ENCODE measurements at places on chromosomes 3 and 15. TPM values are rescaled to one million over a fixed set of nuclear protein-coding genes. Genes with fewer than 3 reads are reported as not detected.

GRCh38 chr3:121663171-121663847 is 2.6 kb upstream of the HCLS1 start:
- no peak for DNase-seq
- H3K27ac ChIP-seq = no peak overlapping the region
- H3K4me1 ChIP-seq = no peaks in the 10 kb centered on the region
- H3K36me3 ChIP-seq = peaks cover 67% of the 10 kb centered on the region

GRCh38 chr3:142844339-142844977 is 44.4 kb downstream of the PCOLCE2 start:
- no peak overlapping the region for H3K4me3 ChIP-seq
- no peaks in the 10 kb centered on the region for H3K4me1 ChIP-seq
- no peaks in the 10 kb centered on the region for H3K27me3 ChIP-seq
- DNase-seq = no peak
- no peak overlapping the region for H3K27ac ChIP-seq

GRCh38 chr3:126543457-126544061 is 15.2 kb downstream of the C3orf22 start:
- H3K36me3 ChIP-seq = no peaks in the 10 kb centered on the region
- H3K27me3 ChIP-seq = peaks cover 30% of the 10 kb centered on the region
- H3K4me1 ChIP-seq = no peaks in the 10 kb centered on the region
- H3K4me3 ChIP-seq = no peak overlapping the region

- DNase-seq = no peak
- no peaks in the 10 kb centered on the region for H3K27me3 ChIP-seq
- H3K27ac ChIP-seq = no peak overlapping the region
- H3K4me3 ChIP-seq = no peak overlapping the region
- H3K4me1 ChIP-seq = peaks cover 5% of the 10 kb centered on the region
- H3K36me3 ChIP-seq = no peaks in the 10 kb centered on the region
Observed at GRCh38 chr3:100429187-100429716, 27.9 kb downstream of the LNP1 start.

DNA sequence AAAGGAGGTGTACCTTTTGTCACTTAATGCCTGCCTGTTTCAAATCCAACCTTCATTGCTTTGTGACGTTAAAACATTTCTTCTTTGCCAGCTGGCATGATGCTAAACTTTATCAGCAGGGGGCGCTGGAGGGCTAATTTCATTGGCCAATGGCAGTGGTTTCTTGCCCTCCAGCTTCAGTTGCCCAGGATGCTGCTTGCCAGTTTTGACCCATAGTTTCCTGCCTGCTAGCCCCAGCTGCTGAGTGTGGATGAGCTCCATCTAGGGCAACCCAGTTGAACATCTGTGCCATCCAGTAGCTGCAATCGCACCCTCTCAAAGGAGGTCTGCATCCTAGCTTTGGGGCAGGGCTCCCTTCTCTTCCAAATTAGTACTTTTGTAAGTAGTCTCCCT is 22.1 kb downstream of the ACKR2 start:
- H3K27me3 ChIP-seq = no peaks in the 10 kb centered on the region
- H3K27ac ChIP-seq = no peak overlapping the region
- no peaks in the 10 kb centered on the region for H3K36me3 ChIP-seq
- no peak overlapping the region for H3K4me3 ChIP-seq
- no peaks in the 10 kb centered on the region for H3K4me1 ChIP-seq

DNA sequence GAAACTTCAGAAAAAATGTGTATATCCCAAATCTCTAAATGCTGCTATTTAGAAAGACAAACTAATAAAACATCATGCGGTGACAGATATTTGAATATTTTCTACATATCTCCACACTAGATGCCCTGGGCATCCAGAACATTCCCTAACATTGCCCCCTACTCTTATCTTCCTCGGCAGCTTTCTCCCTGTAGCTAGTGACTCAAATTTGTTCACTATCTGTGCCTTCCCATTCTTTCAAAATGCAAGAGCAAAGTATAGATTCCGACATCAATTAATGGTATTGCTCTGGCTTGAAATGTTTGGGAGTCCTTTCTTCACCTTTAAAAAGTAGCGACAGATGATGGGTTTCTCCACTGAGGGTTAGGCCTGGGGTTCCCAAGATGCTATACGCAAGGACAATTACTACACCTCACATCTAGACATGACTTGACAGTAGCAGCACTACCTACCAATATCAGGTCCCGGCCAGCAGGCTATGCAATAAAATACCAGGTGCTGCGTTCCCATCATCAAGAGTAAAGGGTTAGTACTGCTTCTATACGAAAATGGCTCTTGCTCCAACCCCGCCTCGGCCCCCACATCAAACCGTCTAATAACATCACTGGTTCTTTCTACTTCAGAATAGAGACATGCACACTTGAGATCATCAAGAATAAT is 631 bp downstream of the UBR1 start:
- peaks cover 47% of the 10 kb centered on the region for H3K4me1 ChIP-seq
- peaks cover 27% of the 10 kb centered on the region for H3K36me3 ChIP-seq
- DNase-seq = no peak

GRCh38 chr15:83695901-83696425 is 42.0 kb downstream of the ADAMTSL3 start:
- no peak for DNase-seq
- H3K4me3 ChIP-seq = no peak overlapping the region
- H3K27ac ChIP-seq = no peak overlapping the region
- no peaks in the 10 kb centered on the region for H3K36me3 ChIP-seq
- peaks cover 28% of the 10 kb centered on the region for H3K4me1 ChIP-seq
- no peaks in the 10 kb centered on the region for H3K27me3 ChIP-seq

- H3K36me3 ChIP-seq = no peaks in the 10 kb centered on the region
- no peaks in the 10 kb centered on the region for H3K4me1 ChIP-seq
- no peak for DNase-seq
- H3K27ac ChIP-seq = no peak overlapping the region
Observed at GRCh38 chr3:197010556-197011351, 18.9 kb downstream of the MELTF start.

DNA sequence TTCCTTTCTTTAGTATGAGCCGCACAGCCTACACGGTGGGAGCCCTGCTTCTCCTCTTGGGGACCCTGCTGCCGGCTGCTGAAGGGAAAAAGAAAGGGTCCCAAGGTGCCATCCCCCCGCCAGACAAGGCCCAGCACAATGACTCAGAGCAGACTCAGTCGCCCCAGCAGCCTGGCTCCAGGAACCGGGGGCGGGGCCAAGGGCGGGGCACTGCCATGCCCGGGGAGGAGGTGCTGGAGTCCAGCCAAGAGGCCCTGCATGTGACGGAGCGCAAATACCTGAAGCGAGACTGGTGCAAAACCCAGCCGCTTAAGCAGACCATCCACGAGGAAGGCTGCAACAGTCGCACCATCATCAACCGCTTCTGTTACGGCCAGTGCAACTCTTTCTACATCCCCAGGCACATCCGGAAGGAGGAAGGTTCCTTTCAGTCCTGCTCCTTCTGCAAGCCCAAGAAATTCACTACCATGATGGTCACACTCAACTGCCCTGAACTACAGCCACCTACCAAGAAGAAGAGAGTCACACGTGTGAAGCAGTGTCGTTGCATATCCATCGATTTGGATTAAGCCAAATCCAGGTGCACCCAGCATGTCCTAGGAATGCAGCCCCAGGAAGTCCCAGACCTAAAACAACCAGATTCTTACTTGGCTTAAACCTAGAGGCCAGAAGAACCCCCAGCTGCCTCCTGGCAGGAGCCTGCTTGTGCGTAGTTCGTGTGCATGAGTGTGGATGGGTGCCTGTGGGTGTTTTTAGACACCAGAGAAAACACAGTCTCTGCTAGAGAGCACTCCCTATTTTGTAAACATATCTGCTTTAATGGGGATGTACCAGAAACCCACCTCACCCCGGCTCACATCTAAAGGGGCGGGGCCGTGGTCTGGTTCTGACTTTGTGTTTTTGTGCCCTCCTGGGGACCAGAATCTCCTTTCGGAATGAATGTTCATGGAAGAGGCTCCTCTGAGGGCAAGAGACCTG is 13.2 kb downstream of the GREM1 start:
- H3K4me3 ChIP-seq = no peak overlapping the region
- H3K27ac ChIP-seq = no peak overlapping the region
- H3K36me3 ChIP-seq = no peaks in the 10 kb centered on the region
- H3K27me3 ChIP-seq = no peaks in the 10 kb centered on the region
- H3K4me1 ChIP-seq = no peaks in the 10 kb centered on the region

DNA sequence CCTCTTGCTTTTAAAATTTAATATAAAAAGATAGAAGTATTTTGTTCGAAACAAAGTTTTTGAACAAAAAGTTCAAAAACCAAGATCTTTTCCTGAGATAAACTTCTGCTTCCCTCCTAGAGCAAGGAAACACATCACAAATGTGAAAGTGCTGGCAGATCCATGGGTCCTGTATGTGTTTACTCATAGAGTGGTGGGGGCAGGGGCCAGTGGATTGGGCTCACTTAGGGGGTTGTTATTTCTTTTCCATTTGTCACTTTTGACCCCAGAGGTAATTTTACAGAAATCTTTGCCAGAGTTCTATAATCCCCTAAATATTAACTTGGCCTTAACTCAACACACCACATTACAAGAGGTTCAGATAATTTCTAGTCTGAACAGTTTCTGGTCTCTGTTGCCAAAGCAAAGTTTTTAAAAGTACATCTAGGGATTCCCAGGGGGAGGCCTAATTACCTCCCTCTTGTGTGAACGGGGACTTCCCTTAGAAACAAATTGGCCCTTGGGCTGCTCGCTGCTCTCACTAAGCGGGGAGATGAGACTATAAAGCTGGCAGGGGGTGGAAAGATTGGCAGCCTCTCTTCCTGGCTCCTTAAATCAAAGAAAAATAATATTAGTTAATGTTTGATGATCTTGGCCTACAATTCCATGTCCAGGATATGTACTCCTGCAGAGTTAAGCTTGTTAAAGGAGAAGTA is 66.8 kb upstream of the PTX3 start:
- H3K27ac ChIP-seq = no peak overlapping the region
- DNase-seq = no peak
- no peak overlapping the region for H3K4me3 ChIP-seq

GRCh38 chr15:92623435-92623834 is 32.1 kb downstream of the FAM174B start:
- no peak for DNase-seq
- no peaks in the 10 kb centered on the region for H3K36me3 ChIP-seq
- no peak overlapping the region for H3K27ac ChIP-seq
- H3K27me3 ChIP-seq = no peaks in the 10 kb centered on the region

DNA sequence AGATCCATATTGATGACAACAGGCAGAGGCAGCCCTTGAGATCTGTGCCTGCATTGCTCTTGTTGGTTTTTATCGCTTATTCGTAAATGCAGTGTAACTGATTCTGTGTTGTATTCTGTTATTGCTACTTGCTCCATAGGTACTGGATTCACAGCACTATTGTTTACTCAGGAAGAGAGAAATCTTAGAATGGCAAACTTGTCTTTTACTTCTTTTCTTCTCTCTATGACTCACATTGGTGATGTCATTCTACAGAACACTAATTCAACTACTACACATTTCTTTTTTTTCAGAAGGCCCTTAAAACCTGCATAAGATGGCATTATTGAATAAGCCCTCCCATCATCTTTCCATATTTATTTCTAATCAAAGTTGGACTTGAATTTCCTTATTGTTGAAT is 201.0 kb upstream of the GBE1 start:
- H3K4me1 ChIP-seq = no peaks in the 10 kb centered on the region
- no peak overlapping the region for H3K4me3 ChIP-seq
- H3K27ac ChIP-seq = no peak overlapping the region
- no peak for DNase-seq
- H3K27me3 ChIP-seq = no peaks in the 10 kb centered on the region

- H3K4me3 ChIP-seq = no peak overlapping the region
- no peaks in the 10 kb centered on the region for H3K36me3 ChIP-seq
- no peak overlapping the region for H3K27ac ChIP-seq
- peaks cover 12% of the 10 kb centered on the region for H3K4me1 ChIP-seq
Observed at GRCh38 chr3:2511356-2511755, 412.7 kb downstream of the CNTN4 start.

DNA sequence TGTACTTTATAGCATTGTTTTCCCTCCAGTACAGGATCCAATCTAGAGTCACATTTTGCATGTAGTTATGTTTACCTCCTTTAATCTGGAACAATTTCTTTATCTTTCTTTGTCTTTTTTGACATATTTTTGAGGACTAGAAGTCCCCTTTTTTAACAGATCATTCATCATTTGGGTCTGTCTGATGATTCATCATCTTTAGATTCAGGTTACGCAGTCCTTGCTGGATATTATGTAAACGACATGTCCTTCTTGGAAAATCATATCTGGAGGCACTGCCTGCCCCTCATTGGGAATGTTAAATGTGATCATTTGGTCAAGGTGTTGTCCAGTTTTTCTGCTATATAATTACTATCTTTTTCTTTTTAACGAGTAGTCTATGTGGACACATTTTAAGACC is 18.3 kb downstream of the TGM4 start:
- H3K4me1 ChIP-seq = no peaks in the 10 kb centered on the region
- no peak overlapping the region for H3K27ac ChIP-seq
- DNase-seq = no peak

GRCh38 chr3:2931265-2931664 is 178.9 kb downstream of the IL5RA start:
- no peaks in the 10 kb centered on the region for H3K4me1 ChIP-seq
- no peak overlapping the region for H3K27ac ChIP-seq
- no peaks in the 10 kb centered on the region for H3K27me3 ChIP-seq
- no peak overlapping the region for H3K4me3 ChIP-seq
- DNase-seq = no peak

GRCh38 chr15:48868536-48868935 is 9.4 kb upstream of the EID1 start:
- peak overlapping the region; percentile 68 for H3K27ac ChIP-seq
- H3K36me3 ChIP-seq = no peaks in the 10 kb centered on the region
- no peak for DNase-seq
- no peaks in the 10 kb centered on the region for H3K4me1 ChIP-seq
- no peaks in the 10 kb centered on the region for H3K27me3 ChIP-seq

- H3K36me3 ChIP-seq = no peaks in the 10 kb centered on the region
- H3K4me3 ChIP-seq = no peak overlapping the region
- no peaks in the 10 kb centered on the region for H3K27me3 ChIP-seq
- H3K4me1 ChIP-seq = peaks cover 4% of the 10 kb centered on the region
Observed at GRCh38 chr3:111781561-111782446, 77.3 kb upstream of the PHLDB2 start.

GRCh38 chr3:11438646-11439045 is 166.4 kb downstream of the ATG7 start:
- H3K4me3 ChIP-seq = no peak overlapping the region
- DNase-seq = peak; percentile 29
- H3K27me3 ChIP-seq = no peaks in the 10 kb centered on the region
- no peaks in the 10 kb centered on the region for H3K36me3 ChIP-seq
- no peak overlapping the region for H3K27ac ChIP-seq

Gene NR1I2
- 0.39 TPM for total RNA-seq

Gene MAGI1
- 52.8 TPM for total RNA-seq

Gene PGBD4
- total RNA-seq = 2.1 TPM

Gene ZNF860
- total RNA-seq = 1.8 TPM

Gene SLC28A1
- total RNA-seq = not detected

Gene IL20RB
- 50.6 TPM for total RNA-seq

Gene LMAN1L
- total RNA-seq = not detected

Measured in tibial nerve (tissue), 4 donors.